ENCODE measurements at places on chromosomes 5 and 9. TPM values are rescaled to one million over a fixed set of nuclear protein-coding genes. Genes with fewer than 3 reads are reported as not detected.

DNA sequence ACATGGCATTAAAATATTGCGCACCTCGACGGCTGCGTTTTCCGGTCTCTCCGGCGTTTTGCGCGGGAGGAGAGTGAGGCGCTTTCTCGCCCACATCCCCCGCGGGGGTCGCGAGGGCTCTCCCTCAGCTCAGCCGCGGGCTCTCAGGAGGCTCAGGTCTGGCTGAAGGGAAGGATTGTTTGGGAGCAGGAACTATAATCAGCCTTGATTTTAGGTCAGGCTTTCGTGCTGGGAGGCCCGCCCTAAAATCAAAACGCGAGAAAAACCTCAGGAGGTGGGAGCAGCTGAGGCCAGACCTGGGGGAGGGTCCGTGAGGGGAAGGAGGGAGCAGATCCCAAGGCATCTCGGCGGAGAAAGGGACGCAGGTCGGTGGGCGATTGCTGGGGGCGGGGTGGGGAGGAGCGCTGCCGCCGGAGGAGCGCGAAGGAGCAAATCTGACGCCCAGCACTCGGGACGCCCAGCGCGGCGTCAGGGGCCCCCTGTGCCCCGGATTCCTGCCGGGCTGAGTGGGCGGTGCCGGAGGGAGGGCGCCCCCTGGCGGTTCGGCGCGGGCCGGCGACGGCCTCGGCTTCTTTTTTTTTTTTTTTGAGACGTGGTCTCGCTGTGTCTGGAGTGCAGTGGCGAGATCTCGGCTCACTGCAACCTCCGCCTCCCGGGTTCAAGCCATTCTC, 18.7 kb upstream of the RNF130 start:
- H3K4me3 ChIP-seq: peak overlapping the region; percentile 72
- H3K27me3 ChIP-seq: peaks cover 25% of the 10 kb centered on the region
- peaks cover 17% of the 10 kb centered on the region for H3K4me1 ChIP-seq

DNA sequence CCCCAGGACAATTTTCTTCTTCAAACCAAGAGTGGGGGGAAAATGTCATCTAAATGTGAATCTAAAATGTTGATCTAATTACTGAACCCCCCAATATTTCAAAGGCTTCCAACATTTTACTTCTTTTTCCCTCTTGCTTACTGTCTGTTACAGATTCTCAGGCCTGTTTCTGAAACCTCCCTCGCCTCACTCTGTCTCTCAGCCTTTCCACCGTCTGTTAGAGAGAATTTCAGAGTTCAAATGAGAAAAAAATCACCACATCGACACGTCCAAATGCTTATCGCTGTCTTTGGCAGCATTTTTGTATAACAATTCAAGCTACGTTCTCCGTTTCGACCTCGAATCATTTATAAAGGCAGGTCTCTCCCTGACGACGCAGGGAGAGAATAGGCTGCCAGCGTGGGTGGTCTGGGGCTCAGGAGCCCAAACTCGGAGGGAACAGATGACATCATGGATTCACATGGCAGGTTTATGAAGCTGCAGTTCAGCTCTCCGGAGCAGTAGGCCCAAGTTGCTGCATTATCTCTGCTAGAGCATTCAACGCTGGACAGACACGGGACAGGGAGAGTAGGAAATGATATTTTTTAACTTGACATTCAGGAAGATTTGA, 139.8 kb downstream of the GAS1 start:
- no peak overlapping the region for H3K4me3 ChIP-seq
- H3K36me3 ChIP-seq: no peaks in the 10 kb centered on the region
- DNase-seq: no peak
- no peaks in the 10 kb centered on the region for H3K27me3 ChIP-seq
- no peak overlapping the region for H3K27ac ChIP-seq

The CDKN2A gene
- total RNA-seq: 284 TPM

DNA sequence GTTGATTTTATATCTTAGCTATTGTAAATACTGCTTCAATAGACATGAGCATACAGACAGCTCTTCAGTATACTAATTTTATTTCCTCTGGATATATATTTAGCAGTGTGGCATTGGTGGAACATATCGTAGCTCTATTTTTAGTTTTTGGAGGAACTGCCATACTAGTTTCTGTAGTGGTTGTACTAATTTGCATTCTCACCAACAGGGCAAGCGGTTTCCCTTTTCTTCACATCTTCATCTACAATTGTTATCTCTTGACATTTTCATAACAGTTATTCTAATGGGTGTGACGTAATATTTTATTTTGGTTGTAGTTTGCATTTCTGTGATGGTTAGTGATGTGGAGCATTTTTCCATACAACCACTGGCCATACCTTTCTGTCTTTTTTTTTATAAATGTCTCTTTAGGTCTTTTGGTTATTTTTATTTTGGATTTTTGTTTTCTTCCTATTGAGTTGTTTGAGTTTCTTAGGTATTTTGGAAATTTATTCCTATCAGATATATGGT, 32.5 kb downstream of the TAF11L14 start:
- DNase-seq: no peak
- no peaks in the 10 kb centered on the region for H3K27me3 ChIP-seq
- no peaks in the 10 kb centered on the region for H3K36me3 ChIP-seq

DNA sequence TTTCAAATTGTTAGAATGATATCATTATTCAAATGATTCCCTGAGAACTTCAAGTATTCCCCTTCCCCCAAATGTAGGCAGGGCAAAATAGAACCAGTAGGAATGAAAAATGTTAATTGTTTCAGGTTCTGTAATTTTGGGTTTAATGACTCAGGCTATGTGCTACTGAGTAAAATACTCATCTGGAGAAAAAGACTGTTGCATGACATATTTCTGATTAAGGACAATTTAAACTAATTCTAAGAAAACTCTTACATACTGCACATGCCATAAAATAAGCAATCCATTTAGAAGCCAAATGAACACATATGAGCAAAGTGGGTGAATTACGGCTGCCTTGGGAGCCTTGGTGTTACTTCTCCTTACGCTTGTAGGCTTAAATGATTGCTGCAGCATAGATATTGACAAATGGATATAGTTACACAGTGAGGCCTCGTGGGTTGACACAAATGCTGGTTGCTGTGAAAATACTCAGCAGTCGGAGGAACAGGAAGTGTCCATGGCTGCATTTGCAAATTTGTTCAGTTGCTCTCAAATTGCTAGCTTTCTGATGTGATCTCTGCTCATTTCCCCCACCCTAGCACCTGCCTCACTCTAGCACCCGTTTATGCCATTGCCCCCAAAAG, 174.9 kb upstream of the DMAC1 start:
- H3K27ac ChIP-seq: no peak overlapping the region
- no peak for DNase-seq
- H3K36me3 ChIP-seq: no peaks in the 10 kb centered on the region
- H3K4me3 ChIP-seq: no peak overlapping the region
- no peaks in the 10 kb centered on the region for H3K27me3 ChIP-seq
- no peaks in the 10 kb centered on the region for H3K4me1 ChIP-seq

DNA sequence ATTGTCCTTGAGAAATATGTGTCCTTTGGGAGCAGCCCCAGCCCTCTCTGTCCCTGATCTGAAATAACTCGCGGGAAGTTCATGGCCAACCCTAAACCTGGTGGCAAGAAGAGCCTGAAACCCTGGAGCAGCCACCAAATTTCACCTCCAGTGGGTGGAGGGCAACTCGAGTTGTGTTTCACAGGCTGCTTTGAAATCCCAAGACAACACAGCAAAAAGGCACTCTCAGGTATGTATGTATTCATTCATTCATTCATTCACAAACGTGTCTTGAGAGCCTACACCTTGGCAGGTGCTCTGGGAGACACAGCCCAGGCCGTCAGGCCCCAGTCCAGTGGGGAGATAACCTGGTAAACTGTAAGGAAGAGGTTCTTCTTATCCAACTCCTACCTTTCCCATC, 35.7 kb upstream of the ALDH1B1 start:
- no peaks in the 10 kb centered on the region for H3K36me3 ChIP-seq
- H3K4me1 ChIP-seq: no peaks in the 10 kb centered on the region
- no peak for DNase-seq
- H3K27me3 ChIP-seq: no peaks in the 10 kb centered on the region

DNA sequence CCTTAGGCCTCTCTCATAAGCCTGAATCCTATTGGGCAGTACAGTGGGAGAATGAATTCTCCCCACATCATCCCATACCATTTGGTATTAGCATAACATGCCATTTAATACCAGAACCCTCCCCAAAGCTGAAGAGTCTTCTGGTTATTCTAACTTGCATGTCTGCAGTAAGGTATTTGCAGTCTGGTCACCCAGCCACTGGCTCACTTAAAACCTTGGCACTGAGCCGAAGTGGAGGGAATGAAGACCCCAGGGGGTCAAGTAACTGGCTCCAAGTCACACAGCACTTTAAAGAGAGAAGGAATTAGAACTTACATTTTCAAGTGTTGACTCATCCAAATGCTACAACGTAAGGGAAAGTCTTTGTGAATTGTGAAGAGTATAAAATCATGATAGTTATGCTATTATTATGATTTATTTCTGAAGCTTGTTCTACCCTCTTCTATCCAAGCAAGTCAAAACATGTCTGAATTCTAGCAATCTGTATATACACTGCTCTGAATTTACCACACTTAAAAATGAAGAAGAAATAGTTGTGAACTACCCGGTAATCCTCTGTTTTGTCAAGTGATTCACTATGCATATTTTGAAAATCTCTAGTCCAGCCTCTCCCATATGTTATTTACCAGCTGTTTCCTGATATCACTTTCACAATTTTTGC, 28.5 kb downstream of the GLRA1 start:
- H3K4me3 ChIP-seq: no peak overlapping the region
- H3K36me3 ChIP-seq: no peaks in the 10 kb centered on the region

DNA sequence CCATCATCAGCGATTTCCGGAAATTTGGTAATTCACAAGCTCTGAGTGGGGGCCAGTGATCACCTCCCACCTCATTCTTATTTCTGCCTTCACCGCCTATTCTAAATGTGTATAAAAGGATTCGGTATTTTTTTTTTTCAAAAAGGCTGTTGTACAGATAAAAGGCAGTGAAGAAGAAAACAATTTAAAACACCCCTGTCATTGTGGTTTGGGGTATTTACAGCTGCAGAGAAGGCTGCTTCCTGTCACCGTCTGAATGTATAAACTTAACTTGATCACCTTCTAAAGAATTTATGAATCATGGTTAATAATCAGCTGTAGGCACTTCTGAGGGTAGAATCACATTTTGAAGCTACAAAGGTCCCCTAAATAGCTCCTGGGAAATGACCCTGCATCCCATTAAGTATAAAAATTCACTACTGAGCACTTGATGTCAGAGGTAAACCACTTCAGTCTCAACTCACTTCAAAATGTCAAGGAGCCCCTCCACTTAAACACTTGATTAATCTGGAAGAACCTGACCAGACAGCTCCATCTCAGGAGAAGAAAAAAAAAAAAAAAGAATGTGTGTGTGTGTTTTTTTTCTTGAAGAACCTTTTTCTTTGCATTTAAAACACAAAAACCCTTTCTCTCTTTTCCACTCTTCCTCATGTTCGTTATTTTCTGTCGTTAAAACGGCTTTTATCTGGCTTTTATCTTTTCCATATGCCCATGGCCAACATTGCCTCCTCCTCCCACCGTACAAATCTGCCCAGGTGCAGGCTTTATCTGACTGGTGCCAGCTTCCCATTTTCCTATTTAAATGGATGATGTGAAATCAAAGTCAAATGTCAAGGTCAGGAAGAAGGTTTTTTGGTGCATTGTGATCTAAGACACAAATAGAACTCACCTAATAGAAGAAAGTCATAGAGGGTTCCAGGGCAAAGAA, 291.2 kb downstream of the IRX1 start:
- H3K27ac ChIP-seq: no peak overlapping the region
- DNase-seq: no peak
- H3K27me3 ChIP-seq: no peaks in the 10 kb centered on the region
- H3K4me3 ChIP-seq: no peak overlapping the region

- peak overlapping the region; percentile 68 for H3K27ac ChIP-seq
- H3K36me3 ChIP-seq: peaks cover 39% of the 10 kb centered on the region
- DNase-seq: peak; percentile 66
- H3K4me3 ChIP-seq: peak overlapping the region; percentile 88
Measured at GRCh38 chr9:71909887-71910649, 925 bp downstream of the ABHD17B start.

GRCh38 chr9:73969936-73970335, 527.2 kb upstream of the RORB start:
- no peak overlapping the region for H3K4me3 ChIP-seq
- no peak for DNase-seq
- no peaks in the 10 kb centered on the region for H3K27me3 ChIP-seq
- no peak overlapping the region for H3K27ac ChIP-seq

The PCDHGA12 gene
- 2.9 TPM for total RNA-seq

- peaks cover 30% of the 10 kb centered on the region for H3K27me3 ChIP-seq
- no peak overlapping the region for H3K27ac ChIP-seq
- DNase-seq: no peak
- H3K4me3 ChIP-seq: no peak overlapping the region
Measured at GRCh38 chr9:98285446-98285845, 30.0 kb upstream of the TBC1D2 start.

The DAB2IP gene
- 56.3 TPM for total RNA-seq

The FBP2 gene
- total RNA-seq: not detected

DNA sequence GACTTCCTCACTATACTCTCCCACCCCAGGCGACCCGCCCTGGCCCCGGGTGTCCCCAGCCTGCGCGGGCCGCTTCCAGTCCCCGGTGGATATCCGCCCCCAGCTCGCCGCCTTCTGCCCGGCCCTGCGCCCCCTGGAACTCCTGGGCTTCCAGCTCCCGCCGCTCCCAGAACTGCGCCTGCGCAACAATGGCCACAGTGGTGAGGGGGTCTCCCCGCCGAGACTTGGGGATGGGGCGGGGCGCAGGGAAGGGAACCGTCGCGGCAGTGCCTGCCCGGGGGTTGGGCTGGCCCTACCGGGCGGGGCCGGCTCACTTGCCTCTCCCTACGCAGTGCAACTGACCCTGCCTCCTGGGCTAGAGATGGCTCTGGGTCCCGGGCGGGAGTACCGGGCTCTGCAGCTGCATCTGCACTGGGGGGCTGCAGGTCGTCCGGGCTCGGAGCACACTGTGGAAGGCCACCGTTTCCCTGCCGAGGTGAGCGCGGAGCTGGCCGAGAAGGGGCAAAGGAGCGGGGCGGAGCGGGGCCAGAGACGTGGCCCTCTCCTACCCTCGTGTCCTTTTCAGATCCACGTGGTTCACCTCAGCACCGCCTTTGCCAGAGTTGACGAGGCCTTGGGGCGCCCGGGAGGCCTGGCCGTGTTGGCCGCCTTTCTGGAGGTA, 2.1 kb downstream of the CA9 start:
- H3K4me1 ChIP-seq: peaks cover 23% of the 10 kb centered on the region
- peaks cover 5% of the 10 kb centered on the region for H3K36me3 ChIP-seq
- H3K27me3 ChIP-seq: no peaks in the 10 kb centered on the region
- no peak overlapping the region for H3K27ac ChIP-seq
- H3K4me3 ChIP-seq: no peak overlapping the region

The MAST4 gene
- total RNA-seq: 10.6 TPM

DNA sequence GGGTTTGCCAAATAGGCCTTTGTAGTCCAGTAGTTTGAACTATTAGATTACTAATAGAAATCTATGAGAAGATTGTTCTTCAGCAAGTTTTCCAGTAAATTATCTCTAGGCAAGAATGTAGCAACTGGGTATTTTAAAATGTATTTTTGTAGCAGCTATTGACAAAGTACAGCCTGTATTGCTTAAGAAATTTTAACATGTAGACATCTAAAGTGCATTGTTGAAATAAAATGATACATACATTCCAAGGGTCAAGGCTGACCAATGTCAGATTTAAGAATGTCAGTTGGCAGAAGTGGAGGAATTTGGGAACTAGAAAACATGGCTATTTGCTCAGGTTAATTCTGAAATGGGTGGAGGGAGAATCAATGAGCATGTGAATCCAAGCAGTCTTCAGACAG, 57.5 kb upstream of the ZSWIM6 start:
- H3K27ac ChIP-seq: no peak overlapping the region
- peaks cover 6% of the 10 kb centered on the region for H3K36me3 ChIP-seq
- no peak for DNase-seq
- H3K4me1 ChIP-seq: peaks cover 14% of the 10 kb centered on the region
